ENCODE measurements at places on chromosomes 5 and 9.

DNA sequence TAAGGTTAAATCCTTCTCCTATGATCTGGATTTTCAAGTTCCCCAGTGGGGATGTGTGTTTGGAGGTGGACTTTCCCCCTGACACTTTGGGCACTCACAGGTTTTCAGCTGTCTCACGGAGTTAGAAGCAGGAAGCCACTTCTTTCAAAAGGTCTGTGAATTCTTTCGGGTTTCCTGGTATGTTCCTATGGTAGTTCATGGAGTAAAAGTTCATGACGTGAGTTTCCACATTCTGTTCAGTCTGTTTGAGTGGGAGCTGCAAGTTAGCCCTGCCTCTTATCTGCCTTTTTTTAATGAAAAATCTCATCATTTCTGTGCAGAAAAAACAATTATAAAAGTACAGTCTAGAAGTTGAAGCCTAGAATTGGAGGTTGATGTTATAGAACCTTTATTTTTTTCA is 24.9 kb upstream of the SNCAIP start:
- DNase-seq = no peak

DNA sequence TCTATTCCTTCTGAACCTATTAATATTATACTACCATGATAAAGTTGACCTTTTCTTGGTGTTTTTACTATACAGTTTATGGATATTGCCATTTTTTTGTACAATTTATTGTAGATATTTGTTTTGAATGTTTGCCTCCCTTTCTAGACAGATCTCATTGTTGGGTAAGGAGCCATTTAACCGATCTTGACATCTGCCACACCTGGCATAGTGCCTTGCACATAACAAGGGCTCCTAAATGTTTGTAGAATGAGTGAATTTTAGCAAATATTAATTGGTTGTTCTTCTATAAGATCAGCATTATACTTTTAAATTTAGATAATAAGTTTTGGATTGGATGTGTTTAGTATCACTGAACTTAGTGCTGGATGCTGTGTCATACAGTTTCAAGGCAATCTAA is 175.3 kb downstream of the GDNF start:
- DNase-seq = no peak

GRCh38 chr9:75414371-75415160 is 326.3 kb downstream of the OSTF1 start:
- DNase-seq = no peak

DNA sequence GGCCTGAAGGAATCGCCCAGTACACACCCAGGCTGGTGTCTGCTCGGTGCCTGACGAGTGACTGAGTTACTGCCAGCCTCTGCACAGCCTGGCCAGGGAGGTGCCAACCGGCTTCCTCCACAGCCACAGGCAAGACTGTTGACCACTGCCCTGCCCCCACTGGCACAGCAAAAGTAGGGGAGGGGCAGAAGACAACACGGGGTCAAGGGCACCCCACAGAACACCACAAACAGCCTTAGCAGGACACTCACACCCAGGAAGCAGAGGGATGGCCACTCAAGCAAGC is 722 bp upstream of the LHX3 start:
- no peak for DNase-seq

DNA sequence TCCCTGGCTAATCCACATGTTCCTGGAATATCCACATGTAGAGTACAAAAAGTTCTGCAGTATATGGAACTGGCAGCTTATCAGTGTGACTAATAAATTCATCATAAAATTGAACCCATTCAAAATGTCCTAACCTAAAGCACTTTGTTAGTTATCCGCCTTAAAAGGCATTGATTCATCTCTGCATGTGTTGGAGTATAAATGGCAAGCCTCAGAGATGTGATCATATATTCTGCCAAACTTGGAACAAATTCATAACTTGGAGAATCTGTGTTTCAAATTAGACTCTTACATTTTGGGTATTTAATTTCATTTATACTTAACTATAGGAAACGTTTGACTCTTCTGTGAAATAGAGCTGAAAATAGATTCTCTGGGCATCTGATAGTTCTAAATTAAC is 25.2 kb upstream of the NREP start:
- DNase-seq = no peak

DNA sequence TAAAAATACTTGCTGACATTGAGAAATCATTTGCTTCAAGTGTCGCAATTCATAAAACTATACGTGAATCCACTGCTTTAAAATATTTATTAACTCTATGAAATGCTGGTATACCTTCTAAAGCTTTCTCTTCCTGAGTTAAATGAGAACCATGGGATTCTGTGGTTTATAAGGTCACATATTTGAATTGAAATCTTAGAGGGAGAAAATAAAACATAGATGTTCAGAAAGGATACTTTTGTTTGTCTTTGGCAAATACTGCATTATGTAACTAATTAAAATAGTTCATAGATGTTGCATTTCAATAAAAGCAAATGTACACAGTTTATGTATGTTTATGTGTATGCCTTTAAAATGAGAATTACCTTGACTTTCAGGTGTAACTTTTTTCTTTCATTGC is 250.1 kb downstream of the FAM170A start:
- DNase-seq = no peak

GRCh38 chr5:178486239-178486641 is 104.0 kb downstream of the COL23A1 start:
- DNase-seq = no peak

DNA sequence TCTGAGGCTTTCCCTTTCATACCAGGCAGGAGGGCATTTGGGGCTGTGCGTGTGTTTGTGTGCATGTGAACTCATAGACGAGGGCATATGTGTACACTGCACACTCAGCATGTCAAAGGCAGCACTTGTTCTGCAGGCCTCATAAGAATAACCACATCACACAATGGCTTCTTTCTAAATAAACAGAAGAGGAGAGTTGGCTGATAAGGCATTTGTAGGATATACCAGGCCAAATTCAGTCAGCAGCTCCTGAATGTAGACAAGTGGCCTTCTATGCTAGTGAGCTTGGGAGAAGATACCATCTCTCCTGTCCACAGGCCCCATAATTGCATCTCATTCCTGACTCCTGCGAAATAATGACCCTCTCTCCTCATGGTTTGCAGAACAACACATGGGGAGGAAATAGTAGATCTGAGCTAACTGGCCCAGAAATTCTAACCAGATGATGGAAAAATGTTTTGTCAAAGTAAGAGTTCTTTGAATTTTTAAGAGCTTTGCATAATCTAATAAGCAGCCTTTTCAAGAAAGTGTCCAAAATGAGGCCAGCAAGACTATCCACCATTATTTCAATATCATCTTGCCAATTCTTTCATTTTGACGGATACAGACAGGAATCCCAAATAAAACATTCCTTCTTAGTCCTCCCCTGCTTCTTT is 60.5 kb upstream of the GAS1 start:
- DNase-seq = no peak

- DNase-seq = no peak
Observed at GRCh38 chr9:7137571-7137970, 379.8 kb downstream of the KDM4C start.

- peak; percentile 30 for DNase-seq
Observed at GRCh38 chr9:6068983-6069382, 53.6 kb upstream of the RANBP6 start.

DNA sequence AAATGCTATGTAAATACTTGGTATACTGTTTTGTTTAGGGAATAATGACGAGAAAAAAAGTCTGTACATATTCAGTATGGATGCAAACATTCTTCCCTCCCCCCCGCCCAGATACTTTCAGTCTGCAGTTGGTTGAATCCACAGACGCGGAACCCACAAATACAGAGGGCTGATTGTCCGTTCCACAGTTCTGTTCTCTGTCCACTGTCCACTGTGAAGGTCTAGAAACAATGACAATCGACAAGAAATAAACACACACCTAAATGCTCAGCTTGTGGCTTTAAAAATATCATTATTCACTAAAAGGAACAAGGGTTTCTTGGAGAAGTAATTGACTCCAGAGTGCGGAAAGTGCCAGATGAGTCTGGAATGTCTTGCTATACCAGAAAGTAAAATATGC is 109.1 kb downstream of the TMEM161B start:
- DNase-seq = no peak

DNA sequence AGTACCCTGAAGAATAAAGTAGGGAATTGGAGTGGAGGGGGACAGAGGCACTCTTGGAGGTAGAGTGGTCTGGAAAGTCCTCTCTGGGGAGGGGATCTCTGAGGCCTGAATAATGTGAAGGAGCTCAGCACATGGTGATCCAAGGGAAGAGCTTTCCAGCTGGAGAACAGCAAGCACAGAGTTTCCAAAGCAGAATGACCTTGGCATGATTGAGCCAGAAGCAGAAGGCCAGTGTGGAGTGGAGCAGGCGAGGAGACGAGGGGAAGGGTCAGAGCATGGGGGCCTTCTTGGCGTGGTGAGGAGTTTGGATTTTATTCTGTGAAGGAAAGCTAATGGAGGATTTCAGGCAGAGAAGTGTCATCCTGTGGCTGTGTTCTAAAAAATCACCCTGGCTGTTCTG is 8.3 kb downstream of the PCBD2 start:
- DNase-seq = no peak

- no peak for DNase-seq
Observed at GRCh38 chr9:69496846-69497450, 171.9 kb downstream of the ENTREP1 start.

All from NAMALWA (cell line).